ENCODE measurements at places on chromosomes 5 and 9.

- DNase-seq, result no peak
These were observed 40.5 kb upstream of the NEURL1B start for GRCh38 chr5:172600571-172600970.

GRCh38 chr9:114504341-114505186, 709 bp downstream of the WHRN start:
- no peak for DNase-seq

- DNase-seq, result no peak
These were observed 49.2 kb upstream of the PTCH1 start for GRCh38 chr9:95565982-95566381.

- DNase-seq, result peak; percentile 22
These were observed 174.3 kb downstream of the TRPM3 start for GRCh38 chr9:70947086-70947485.

- DNase-seq, result peak; percentile 32
These were observed 482 bp downstream of the NFIB start for GRCh38 chr9:14313378-14313940.

DNA sequence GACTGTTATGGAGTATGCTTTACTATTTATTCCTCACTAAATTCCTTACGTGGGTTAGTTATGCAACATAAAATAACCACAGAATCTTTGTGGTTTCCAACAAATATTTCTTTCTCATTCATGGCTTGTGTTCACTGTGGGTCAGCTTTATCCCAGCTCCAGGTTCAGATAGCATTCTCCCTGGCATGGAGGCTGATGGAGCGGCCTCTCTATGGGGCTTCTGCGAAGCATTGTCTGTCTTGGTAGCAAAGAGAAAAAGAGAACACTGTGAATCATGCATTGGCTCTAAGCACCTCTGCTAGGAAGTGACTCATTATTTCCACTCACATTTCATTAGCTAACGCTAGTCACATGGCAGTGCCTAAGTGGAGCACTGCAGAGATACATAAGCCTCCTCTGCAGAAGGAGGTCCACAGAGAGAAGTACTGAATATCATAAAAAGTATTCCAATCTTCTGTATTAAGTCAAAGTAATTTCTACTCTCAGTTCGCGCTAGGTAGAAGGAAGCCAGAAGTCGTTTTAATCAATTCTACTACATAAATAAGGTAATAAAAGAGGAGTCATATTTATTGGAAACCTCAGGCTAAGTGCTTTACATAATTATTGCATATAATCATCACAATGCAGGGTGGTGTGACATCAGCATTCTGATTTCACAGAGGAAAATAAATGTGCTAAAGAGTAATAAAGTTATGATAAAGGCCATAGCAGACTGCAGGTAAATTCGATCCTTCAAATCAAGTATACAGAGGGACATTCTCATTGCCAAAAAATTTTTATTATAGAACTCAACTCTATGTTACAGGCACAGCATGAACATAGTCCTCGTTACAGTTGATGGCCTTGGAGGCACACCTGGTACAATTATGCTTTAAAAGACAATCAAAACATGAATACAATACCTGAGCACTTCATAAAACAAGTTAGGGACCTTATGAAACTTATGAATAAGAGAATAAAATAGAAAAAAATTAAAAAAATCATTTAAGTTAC, 531.1 kb downstream of the CETN3 start:
- peak; percentile 93 for DNase-seq

- DNase-seq, result peak; percentile 37
These were observed 1.4 kb downstream of the ADAMTS12 start for GRCh38 chr5:33890131-33891032.

DNA sequence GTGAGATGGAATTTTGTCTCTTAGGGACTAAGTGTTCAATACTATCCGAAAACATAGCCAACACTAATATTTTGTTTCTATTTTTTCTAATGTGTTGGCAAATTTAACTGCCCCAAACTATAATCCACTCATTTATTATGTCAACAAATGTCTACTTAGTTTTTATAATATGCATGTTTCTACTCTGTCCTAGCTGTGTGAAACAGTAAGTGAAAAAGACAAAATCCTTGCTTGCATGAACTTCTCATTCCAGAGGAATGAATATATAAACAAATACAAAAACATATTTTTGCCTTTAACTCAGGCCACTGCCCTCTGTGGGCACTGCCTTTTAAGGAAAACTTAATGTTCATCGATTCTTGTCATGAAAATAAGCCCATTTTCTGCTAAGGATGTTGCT, 1275.4 kb upstream of the CDH18 start:
- no peak for DNase-seq

- DNase-seq, result peak; percentile 6
These were observed 33.3 kb upstream of the SLCO6A1 start for GRCh38 chr5:102532123-102532522.

GRCh38 chr9:127004946-127005769, 90.6 kb downstream of the RALGPS1 start:
- peak; percentile 30 for DNase-seq

DNA sequence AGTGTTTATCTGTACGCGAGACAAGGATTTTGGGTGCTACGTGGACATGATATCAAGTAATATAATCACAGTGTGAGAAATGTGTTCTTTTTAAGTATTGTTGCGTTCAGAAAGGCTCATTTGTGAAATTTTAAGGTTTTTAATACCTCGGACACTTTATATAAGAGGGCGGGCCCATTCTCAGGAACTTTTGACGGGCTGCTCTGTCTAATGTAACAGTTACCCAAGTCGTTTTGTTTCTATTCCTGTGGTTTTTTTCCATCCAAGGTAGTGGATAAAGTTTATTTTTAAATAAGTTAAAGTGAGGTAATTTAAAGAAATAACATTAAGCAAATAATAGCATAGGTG, 525 bp downstream of the SRP19 start:
- DNase-seq, result no peak

DNA sequence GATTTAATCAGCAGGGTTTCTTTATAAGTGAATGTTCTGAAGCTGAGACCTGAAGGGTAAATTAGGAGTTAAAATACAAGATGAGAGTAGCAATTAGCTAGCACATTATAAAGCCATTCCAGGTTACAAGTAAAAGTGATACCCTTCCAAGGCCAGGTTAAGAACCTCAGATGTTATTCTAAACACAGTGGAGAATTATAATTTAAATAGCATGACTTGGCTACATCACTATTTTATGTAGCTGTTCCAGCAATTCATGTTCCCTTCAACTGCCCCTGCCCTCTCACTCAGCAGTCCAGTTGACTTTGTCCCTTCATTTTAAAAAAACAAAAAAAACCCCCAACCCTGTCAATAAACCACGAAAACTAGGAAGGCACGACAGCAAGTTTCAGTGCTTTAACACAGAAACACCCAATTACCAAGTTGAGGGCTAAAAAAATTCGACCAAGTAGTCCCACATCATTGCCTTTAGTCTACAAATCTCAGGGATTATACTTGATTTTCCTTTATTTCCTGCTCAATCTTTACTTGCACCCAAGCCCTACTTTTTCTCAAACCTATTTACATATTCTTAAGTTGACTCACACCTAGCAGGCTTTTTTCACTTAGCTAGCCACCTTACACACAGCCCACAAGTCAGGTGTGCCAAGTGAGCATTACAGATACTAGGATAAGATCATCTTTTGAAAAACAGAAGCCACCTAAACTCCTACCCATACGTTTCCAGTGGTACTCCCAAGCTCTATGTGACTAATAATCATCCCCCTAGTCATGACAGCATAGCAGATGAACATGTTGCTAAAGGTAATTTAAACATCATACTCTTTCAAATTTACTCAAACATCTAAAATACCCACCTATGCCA, 3.4 kb downstream of the RPL37 start:
- no peak for DNase-seq

DNA sequence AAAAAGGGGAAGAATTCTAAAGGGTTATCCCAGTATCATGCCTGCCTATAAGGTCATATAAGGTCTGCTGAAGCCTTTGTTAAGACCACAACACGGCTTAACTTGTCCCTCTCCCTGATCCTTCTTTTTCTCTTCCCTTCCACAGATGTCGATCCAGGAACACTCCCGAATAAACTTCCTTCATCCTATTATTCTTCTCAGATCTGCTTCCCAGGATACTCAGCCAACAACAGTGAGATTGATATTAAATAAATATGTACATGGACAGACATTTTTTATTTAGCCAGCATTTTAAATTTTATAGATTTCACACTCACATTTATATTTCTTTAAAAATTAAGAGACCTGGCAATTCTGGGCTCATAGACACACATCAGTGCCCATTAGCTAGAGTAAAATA, 44.1 kb downstream of the DPYSL3 start:
- no peak for DNase-seq

- DNase-seq, result no peak
These were observed 43.2 kb upstream of the RICTOR start for GRCh38 chr5:39117401-39117800.

- peak; percentile 81 for DNase-seq
These were observed 44.9 kb downstream of the PFDN1 start for GRCh38 chr5:140258016-140258415.

- DNase-seq, result no peak
These were observed 54.4 kb downstream of the KCNN2 start for GRCh38 chr5:114416254-114416653.

- peak; percentile 5 for DNase-seq
These were observed at the start of gene TLR4 for GRCh38 chr9:117704024-117704575. Gene TLR4 (plus strand): TSS chr9:117704403. CDS start chr9:117704473, 70 bp downstream.

DNA sequence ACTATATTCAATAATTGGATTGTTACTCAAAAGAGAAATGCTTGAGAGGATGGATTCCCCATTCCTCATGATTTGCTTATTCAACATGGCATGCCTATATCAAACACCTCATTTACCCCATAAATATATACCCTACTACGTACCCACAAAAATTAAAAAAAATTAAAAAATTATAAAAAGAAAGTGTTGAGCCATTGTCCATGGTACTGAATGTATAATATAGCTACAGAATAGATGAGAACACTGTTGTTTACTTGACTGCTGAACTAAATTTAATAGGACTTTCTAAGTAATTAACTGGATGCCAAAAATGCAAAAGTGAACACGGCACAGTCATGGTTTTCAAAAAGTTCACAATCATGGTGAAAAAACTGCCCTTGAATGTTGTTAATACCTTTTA, 725.8 kb downstream of the KCTD16 start:
- no peak for DNase-seq

DNA sequence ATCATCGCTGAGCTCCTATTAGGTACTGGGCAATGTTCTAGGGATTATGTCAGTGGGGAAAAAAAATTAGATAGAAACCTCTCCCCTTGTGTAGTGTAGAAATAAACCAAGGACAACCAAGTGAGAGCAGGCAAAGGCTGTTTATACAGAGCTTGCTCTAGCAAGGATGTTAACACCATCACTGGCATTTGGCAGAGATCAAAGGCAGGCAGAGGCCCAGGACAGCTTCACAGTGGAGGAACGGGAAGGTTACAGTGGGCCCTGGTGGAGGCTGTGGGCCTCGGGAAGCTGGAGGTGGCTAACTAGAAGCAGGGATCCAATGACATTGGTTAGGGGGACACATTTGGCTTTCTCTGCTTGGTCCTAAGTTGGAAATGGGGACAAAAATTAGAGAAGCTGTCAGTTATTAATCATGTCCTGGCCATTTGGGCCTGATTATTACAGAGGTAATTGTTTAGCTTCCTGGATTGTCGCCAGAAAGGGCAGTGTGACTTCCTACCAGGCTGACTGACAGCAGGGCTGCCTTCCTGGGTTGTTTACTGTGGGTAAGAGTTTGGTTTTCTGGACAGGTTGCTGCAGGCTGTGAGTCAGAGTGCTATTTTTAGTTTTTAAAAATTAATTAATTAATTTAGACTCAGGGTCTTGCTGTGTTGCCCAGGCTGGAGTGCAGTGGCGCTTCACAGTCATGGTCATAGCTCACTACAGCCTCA, 259.3 kb downstream of the ROR2 start:
- DNase-seq, result no peak

GRCh38 chr5:2725980-2726765, 25.3 kb downstream of the IRX2 start:
- no peak for DNase-seq

DNA sequence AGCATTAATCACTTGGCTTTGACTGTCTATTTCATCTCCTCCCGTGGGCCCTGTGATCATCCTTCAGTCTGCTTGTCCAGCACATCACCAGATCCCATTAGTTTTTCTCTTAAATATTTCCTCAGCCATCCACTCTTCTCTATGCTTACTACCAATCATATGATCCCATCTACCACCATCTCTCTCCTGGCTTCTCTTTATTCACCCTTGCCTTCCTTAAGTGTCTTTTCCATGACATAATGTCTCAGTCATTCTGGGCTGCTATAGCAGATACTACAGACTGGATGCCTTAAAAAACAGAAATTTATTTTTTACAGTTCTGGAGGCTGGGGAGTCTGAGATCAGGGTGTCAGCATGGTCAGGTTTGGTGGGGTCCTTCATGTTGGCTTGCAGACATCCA, 208.4 kb upstream of the PPP1R2B start:
- DNase-seq, result peak; percentile 65

DNA sequence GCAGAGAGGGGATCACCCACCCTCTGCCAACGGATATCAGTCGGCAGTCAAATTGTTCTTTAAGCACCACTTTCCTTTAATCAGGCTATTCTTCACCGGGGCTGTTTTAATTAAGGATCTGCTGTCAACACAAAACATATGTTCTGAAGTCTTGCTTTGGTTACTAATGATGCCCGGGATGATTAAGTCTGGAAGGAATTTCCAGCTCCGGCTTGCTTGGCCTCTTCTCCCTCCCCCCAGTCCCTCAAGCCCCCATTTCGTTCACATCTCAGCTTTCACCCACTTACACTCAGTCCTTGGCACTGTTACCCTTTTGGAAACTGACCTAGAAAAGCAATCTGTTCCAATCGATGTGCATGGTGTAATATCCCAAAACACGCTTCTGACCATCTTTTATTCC, 74.7 kb downstream of the MSX2 start:
- peak; percentile 89 for DNase-seq

DNA sequence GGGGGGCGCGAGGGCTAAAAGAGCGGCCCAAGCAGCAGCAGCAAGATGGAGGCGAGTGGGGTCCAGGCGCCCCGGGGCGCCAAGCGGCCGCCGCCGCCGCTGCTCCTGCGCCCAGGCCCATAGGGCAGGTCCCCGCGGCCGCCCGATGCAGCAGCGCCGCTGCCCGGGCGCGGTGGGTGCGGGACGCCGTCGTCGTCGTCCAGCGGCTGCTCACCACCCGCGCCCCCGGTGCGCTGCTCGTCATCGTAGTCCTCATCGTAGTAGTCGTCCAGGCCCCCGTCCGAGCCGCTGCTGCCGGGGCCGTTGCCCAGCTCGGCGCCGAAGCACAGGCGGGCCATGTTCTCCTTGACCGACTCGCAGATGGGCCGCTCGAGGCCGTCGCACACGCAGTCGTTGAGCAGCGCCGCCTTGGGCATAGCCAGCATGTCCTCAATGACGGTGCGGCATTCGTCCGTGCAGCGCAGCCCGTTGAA, 1.5 kb downstream of the GAS1 start:
- DNase-seq, result peak; percentile 56

- DNase-seq, result no peak
These were observed 176.8 kb downstream of the MELK start for GRCh38 chr9:36749461-36749860.

DNA sequence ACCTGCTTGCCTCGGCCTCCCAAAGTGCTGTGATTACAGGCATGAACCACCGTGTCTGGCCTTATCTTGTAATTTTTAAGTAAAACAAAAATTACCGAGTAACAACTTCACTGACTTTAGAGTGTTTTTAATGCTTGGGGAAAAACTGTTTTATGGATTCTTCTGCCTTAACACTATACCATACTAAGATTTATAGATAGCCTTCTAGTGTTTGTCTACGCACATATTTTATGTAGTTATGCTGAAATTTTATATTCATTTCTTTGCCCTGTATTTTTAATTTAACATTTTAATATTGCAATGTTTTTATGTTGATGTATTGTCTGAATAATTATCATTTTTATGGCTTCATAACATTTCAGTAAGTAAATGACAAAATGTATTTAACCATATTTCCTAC, 96.4 kb upstream of the FTMT start:
- DNase-seq, result no peak
